Foreskin keratinocyte (primary cell): ENCODE measurements at places on chromosomes 7 and 10. TPM values are rescaled to one million over a fixed set of nuclear protein-coding genes. Genes with fewer than 3 reads are reported as not detected.

- DNase-seq, result no peak
These were observed 648.6 kb upstream of the CELF2 start for GRCh38 chr10:10368951-10369576.

DNA sequence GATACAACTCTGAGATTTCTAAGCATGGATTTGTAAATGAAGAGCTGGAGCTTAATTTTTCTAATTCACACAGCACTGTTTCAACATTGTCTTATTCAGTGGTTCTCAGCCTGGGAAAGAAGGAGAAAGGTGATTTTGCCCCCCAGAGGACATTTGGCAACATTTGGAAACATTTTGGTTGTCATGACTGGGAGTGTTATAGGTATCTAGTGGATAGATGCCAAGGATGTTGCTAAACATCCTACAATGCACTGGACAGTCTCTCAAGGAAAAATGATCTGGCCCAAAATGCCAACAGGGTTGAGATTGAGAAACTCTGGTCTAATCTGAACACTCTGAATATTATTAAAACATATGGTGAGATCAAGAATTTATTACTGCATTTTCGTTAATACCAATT is 3.8 kb upstream of the CAV2 start:
- peak; percentile 56 for DNase-seq

DNA sequence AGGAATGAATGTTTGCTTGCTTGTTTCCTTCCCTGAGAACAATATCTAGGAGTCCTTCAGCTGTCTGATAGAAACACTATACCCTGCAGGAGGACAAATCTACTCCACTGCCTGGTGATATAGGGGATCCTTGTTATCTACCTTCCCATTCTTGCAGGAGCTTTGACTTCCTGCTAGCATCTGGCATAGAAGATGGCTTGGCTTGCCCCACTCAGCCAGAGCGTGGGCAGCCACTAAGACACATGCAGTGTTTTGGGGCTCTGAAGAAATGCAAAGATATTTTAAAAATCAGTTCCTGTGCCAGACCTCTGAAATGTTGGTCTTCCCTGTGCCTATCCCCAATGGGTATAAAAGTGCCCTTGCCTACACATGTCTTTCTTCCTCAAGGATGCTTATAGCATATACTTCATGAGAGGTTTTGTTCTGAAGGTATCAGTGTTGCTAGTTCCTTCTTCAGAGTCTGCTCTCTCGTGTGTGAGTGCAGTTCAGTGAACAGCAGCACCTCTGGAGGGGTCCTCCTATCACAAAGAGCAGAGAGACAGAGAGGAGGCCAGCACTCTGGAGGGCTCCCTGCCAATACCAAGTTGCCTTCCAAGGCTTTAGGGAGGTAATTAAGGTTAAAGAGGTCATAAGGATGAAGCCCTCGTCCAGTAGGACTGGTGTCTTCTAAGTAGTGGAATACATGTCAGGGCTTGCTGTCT is 149.1 kb upstream of the CALCR start:
- DNase-seq, result no peak

DNA sequence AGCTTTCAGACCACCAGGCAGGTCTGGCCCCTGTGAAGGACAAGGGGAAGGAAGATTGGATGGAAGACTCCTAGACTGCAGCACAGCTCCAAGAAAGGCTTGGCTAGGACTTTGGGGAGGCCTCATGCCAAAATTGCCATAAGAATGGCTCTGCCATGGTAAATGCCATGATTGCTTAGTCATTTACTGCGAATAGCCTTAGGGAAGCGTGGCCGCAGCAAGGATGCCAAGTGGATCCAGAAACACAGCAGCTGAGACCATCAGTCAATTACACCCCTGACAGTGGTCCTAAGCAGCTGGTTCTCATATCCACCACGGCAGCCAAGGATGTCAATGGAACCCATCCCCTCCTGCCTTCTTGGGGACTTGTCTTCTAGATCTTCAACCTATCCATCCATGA is 88.2 kb upstream of the AUTS2 start:
- DNase-seq, result no peak

SPDYE5 gene
- polyA plus RNA-seq, result not detected in 2 replicates

MBL2 gene
- polyA plus RNA-seq, result not detected in 2 replicates

UCN3 gene
- not detected in 2 replicates for polyA plus RNA-seq

EMX2 gene
- polyA plus RNA-seq, result 1.4 and 2.3 TPM in 2 replicates
